ENCODE measurements at places on chromosomes 1 and 21.

GRCh38 chr1:87426463-87427249, 98.0 kb downstream of the LMO4 start:
- no peak for DNase-seq

DNA sequence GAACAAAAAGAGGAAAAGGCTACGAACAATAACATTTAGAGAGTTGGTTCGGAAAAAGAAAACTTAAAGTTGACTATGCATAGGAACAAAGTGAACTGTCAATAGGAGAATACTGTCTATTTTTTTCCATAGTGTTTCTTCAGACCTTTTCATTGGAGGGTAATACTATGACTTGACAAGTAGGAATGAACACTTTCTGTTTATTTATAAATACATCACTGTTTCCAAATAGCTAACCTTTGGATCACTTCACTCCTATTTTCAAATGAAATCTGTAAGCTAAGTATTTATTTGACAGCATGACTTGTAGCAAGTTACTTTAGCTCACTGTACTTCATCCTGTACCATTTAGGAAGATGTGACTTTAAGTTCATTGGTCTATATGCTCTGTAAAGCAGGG, 221.3 kb downstream of the COL24A1 start:
- no peak for DNase-seq

DNA sequence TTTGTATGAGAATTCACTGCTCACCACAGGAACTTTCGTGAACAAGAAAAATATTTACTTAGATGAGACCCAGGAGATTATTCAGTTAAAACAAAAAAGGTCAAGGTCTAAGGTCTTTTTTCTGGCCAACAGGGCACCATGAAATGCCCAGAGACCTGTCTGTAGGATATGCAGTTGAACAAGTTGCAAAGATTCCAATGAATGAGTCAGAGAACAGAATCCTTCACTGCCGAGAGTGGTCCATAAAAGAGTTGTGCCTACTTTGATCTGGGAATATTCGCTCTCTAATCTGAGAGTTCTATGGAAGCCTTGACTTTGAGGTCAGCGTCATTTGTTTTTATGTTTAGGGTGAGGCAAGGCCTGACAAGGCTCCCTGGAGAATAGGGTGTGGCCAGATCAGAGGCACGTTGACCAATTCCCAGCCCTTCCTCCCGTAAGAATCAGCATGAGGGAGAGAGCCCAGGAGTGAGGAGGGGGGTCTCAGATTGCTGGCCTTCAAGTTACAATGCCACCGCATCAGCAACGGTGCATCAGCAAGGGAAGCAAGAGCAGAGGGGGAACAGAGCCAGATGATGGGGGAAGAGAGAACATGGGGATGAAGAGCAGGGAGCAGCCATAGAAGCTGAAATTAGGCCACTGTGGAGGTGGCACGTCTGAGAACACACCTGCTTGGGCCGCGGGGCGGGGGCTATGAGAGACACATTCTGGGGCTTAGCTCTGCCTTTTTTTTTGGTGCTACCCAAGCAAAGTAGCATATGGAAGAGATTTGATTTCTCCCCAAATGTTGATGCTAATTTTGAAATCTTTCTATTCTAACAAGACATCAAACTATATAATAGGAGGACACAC, 206.4 kb upstream of the RAB4A start:
- no peak for DNase-seq

DNA sequence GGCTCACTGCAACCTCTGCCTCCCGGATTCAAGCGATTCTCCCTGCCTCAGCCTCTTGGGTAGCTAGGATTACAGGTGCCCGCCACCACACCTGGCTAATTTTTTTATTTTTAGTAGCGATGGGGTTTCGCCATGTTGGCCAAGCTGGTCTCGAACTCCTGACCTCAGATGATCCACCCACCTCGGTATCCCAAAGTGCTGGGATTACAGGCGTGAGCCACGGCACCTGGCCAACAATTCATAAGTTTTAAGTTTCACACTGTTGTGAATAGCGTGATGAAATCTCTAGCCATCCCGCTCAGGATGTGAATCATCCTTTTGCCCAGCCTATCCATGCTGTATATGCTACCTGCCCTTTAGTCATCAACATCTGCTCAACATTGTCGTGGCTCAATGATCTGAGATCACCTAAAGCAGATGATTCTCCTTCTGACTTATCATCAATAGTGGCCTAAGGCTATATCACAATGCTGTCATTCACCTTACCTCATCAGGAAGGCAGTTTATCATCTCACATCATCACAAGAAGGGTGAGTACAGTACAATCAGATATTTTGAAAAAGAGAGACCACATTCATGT, 2.6 kb downstream of the PFDN2 start:
- DNase-seq = no peak

Data from stimulated activated CD8-positive, alpha-beta memory T cell treated with anti-CD3 and anti-CD28 coated beads, Interleukin-15, amount 100 ng/mL, for 4 hours (primary cell).